Urothelium cell line (cell line): ENCODE measurements at places on chromosomes 12 and 14.

DNA sequence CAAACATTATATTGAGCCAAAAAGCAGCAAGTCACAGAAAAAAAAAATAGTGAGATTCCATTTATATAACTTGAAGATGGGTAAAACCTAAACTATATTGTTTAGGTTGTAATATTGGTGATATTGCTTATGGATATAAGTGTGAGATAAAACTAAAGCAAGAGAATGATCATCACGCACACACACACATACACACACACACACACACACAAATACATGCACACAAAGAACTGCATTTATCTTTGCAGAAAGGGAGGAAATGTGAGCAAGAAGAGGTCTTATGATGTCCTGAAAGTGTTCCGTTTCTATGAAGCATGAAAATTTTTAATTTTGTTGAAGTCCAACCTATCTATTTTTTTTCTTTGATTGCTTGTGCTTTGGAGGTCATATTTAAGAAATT is 16.4 kb upstream of the AMN1 start:
- DNase-seq: no peak

- no peak for DNase-seq
Observed at GRCh38 chr14:30069536-30069935, 141.9 kb upstream of the PRKD1 start.

DNA sequence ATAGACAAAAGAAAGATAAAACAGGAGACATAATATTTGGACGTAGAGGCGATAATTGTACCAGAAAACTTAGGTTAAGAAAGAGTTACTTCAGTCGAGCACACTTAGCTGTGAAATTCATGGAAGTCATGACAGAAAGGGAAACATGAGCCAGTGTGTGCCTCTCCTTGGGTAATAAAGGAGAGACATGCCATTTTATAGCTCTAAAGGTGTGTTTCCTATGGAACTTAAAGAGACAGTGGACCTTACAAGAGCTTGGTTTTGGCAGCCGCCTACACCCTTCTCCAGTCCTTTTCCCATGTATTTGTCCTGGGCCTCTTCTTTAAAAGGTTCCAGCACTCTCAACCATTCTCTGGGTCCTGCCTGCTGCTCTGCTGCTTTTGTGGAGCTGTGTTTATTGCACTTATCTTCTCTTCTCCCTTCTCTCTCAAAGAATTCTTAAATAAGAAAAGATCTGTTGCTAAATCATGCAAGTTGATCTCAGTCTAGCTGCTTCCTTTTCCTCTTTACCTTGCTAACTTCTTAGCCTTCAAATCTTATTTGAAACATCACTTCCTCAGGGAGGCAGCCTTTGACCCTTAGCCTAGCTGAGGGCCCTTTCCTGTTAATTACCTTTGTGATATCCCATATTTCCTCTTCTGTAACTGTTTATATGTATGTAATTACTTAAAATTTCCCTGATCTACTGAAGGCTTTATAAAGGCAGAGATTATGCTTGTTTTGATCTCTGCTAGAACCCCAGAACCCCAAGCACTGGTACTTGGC is 81.8 kb upstream of the EVL start:
- DNase-seq: no peak

DNA sequence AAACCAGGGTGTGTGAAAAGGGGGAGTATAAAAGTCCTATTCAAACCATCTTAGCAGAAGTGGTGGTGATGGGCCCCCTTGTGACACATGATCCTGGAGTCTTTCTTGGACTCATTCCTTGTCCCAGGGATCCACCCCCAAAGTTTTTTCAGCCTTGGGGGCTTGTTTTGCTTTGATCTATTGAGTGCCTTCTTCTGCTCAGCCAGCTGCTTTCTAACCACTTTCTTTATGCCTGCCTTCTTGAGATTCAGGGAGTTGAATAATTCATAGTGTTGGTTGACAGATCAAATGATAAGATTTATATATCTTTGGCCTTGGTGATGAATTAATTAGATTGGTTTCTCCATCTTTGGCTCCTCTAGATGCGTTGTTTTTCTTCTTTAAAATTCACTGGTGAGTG is 926.7 kb downstream of the DIO2 start:
- DNase-seq: no peak

DNA sequence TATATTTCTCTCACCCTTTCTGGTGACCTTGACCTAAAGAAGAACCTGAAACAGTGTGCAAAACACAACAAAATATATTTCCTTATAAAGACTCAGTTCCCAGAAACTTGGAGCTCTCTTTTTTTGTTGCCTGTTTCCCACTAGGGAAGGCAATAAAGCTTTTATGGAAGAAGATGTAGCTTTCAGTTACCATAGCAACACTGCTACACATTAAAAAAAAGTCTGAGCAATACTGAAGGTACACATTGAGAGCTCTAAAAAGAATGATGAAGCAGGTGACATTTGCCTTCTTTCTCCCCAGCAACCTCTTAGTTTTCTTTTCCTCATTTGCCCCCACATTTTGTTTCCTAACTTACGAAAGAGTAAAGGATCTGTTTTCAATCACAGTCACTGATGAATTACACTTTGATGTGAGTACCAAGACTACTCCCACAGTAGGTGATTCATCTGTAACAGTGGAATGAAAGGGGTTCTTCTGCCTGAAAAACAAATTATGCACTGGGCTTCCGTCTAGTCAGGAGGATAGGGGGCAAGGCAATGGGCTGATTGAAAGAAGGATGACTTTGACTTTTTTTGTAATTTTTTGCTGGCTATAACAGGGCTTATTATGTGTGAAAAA is 1.1 kb upstream of the CATSPERB start:
- DNase-seq: no peak

DNA sequence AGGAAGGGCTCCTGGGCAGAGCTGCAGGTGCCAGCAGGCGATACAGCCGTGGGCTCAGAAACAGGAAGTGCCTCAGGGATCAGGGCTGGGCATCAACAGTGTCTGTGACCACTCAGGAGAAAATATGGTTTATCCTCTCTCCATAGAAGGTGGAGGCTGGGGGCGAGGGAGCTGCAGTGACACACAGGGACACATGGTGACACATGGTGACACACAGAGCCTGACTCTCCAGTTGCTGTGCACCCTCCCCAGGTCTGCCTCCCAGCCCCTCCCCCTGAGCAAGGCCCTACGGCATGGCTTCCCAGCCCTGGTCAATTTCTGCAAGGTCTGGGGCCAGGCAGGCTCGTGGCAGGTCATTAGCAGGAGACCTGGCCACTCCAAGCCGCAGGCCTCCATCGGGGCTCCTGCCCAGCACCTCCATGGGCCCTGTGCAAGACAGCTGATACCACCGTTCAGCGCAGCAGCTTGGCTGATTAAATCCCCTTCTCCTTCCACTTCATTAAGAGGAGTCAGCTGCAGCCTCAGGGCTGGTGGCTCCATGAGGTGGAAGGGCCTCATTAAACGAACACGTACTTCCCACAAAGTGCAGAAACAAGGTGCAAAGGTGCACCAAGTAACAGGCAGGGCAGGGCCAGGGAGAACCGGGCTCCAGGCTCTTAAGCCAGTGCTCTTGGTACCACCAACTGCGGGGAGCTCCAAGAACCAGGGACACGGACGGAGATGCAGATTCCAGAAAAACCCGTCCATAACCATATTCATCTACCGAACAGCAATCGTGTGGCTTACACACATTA is 60.7 kb downstream of the CCNK start:
- DNase-seq: no peak
